ENCODE measurements at places on chromosomes 7 and 10.

- no peak for DNase-seq
These were observed 1.3 kb downstream of the UBN2 start for GRCh38 chr7:139232377-139232717.

DNA sequence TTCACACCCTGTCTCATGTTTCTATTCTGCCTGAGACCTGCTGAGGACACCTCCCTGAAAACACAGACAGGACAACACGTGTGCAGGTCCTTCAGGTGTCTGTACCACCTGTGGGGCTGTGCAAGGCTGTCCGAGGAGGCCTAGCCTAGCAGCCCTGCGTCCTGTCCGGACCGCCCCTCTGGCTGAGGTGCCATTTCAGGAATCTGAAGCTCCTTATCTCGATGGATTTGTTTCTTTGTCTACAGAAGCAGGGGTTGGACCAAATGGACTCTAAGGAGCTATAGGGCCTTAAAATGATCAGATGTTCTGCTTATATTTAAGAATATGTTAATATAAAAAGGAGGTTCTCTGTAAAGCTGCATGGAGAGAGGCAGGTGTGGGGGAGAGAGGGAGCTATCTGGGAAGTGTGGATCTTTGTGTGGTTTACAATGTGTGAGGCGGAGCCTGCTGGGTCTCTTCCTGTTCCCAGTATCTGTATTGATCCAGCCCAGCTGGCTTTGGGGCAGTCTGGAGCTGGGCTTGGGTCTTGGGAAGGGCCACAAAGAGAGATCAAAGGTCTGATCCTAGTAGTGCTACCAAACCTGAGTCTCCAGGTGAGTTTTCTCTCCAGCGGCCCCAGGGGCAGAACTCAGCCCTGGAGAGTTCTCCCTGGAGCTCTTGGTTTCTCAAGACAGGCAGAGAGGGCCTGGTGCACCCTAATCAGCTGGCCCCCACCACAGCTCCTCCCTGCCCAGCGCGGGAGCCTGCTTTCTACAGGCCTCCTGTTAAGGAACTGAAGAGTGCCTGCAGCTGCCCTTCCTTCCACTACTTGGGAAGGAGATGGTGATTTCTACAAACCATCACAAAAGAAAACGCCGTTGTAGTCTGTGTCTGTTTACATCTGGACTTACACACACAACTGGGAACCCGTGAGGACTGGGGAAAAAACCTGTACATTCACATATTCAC lies 3.4 kb upstream of the MNX1 start:
- no peak for DNase-seq

GRCh38 chr7:4687956-4688355 lies 5.9 kb downstream of the FOXK1 start:
- DNase-seq, result no peak

GRCh38 chr10:124802313-124802675 lies 675 bp downstream of the ABRAXAS2 start:
- no peak for DNase-seq

DNA sequence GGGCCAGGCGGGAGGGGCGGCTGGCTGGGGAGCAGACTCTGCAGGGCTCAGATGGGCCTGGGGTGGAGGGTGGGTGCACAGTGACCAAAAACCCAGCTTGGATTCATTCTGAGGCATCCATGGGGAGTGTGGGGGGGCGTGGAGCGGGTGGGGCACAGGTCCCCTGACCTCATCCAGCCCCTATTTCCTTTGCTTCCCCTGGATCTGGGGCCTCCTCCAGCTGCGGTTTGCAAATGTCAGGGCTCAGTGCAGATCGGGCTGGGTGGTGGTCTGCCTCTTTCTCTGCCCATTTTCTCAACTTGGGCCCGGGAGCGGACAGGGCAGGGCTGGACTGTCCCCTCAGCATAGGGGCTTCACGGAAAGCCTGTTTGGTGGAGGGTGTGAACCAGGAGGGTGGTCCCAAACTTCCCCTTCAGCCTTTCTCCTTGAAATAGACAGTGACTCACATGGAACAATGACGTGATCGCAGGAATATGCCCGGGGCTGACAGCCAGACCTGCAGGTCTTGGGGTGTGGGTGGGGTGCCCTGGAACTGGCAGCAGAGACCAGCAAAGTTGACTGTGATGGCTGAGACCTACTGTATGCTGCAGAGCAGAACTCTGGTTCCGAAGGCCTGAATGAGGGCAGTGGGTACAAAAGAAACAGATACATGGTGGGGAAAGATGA lies 72.9 kb upstream of the PODXL start:
- DNase-seq, result no peak

Measured in HFF-Myc (cell line).